ENCODE measurements at places on chromosomes 5 and 9.

- no peak for DNase-seq
These were observed 18.9 kb upstream of the MEGF9 start for GRCh38 chr9:120733190-120733589.

- DNase-seq, result no peak
These were observed 225.6 kb downstream of the PCSK5 start for GRCh38 chr9:76115982-76116646.

DNA sequence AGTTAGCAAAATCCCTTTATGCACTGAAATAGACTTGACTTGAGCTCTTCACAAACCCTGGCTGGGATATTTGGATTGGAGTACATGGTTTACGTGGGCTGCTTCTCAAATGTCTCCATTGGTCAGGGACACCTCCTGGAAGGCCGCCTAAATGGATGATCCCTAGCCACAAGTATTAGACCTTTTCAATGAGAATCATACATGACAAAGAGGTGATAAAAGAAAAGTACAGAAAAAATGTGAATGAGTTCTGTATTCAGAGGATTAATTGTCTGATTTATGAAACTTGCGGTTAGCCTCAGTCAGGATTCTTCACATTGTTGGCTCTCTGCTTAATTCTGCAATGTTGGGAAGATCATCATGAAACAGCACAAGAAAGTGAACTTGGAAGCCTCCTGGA is 752.8 kb upstream of the ADAMTS16 start:
- DNase-seq, result no peak

GRCh38 chr9:124128568-124129166 is 117.1 kb downstream of the LHX2 start:
- no peak for DNase-seq

GRCh38 chr5:73339051-73339575 is 109.5 kb downstream of the FOXD1 start:
- no peak for DNase-seq
